ENCODE measurements at places on chromosomes 6 and 20.

DNA sequence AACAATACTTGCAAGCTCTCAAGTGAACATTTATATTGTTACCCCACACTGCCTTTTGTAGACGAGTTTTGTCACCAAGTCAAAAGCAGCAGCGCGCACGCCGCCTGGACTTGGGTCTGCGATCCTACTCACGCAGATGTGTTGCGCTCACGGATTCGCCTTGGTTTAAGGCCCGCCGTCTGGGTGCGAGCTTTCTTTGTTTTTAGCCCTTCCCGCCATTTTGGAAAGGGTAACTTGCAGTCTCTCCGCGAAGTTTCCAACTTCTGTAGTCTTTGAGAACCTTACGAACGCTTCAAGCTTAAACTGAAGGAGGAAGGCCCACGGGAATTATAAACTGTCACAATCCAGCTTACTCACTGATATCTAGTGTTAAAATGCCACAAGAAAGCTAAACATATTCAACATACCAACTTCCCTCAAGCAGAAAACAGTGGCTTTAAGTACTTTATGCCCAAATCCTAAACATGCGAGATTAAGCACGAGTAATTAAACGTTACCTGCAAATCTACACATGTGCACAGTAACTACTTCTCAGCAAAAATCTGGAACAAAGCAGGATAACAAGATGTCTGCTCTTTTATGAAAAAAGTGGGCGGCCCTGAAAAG lies 80.4 kb upstream of the BTN3A2 start:
- DNase-seq, result no peak

DNA sequence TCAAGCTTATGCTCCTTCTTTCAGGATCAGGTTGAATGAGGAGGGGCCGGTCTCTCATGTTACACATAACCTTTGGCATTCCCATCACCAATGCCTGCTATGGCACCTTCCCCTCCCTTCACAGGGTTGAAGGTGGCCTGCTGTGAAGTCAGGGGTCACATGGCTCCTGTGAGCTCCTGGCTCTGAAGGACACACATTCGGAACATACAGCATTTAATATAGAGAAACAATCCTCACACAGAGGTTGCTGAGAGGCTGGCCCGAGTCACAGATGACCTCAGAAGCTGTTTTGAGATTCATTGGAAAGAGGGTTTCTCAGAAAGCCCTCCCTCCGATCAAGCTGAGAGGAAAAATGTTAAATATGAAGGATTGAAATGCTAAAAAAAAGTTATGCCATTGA lies 82.1 kb downstream of the PSMG4 start:
- DNase-seq, result no peak

DNA sequence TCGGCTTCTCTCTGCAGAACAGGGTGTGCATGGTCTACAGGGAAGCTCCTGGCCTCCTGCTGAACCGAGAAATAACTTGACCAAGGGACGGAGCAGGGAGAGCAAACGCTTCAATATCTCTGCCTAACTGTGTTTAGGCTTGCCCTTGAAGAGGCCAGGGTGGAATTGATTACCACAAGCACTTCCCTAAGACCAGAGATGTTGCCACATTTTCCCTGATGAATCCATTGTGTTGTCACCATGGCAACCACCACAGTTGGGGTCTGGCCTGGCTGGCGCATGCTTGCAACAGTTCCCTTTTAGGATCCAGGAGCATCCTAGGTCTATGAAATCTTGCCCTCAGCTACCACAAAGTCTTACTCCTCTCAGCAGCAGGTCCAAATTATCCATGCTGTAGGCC lies 213.5 kb upstream of the SULF2 start:
- no peak for DNase-seq

DNA sequence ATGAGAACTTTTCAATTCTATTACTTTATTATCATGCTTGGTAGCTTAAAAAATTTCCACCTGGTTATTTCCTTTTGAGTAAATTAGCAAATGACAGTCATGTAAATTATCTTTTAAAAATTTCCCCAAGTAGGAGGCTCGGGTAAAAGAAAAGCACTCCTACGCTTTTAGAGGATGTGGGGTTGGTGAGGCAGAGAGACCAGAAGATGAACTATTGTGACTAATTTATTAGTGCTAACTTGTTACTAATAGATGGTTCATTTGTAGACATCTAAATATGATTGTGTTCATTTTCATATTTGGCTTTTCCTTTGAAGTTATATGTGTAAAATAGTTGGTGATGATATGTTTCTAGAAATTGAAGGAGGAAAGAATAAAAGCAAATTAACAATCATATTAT lies 27.0 kb downstream of the ZNF292 start:
- DNase-seq, result no peak

DNA sequence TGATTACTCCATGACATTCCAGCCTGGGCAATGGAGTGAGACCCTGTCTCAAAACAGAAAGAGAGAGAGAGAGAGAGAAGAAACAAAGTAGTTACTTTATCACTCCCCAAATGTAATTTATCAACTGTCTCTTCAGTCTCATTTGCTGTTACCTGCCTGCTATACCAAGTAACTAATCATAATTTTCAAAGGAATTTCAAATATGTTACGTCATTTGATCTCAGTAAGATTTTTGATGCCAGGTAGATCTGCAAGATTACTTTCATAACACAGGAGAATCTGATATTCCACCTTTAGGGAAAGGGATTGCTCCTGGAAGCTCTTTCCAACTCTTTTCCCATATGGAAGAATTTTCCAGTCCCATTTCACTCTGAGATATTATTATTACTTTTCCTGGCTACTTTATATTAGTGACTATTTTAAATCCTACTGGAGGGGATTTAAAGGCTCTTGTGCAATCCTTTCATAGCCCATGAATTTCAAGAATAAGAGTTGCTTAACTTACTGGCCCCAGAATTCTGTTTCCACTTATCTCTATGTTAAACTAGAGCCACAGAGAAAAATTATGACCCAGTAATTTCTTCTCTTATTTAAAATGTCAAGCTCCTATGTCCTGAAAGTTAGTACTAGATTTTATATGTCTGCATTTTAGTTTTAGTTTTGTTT lies 390.2 kb upstream of the FLRT3 start:
- DNase-seq, result no peak

DNA sequence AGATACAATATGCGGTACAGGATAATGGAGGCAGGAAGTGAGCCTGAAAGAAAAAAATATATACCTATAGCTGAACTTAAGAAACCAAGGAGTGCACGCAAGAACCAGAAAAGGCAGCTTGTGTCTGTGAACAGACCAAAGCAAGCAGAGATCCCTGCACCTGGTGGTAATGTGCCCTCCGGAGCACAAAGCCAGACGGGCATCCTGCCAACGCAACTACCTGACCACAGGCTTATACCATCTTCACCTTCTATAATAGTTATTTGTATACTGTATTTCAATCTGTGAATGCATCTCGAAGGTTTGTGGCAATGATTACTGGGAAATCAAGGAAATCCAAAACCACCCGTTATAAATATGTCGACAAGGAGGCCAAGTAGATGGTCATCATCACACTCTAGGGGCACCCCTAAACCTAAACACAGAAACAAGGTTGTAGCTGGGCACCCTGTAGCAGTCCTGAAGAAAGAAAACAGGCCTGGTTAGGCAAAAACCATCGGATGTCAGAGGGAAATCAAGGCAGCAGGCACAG lies 801 bp downstream of the FBXL4 start:
- peak; percentile 3 for DNase-seq

- no peak for DNase-seq
These were observed 165.5 kb upstream of the BMP5 start for GRCh38 chr6:56040889-56041301.

DNA sequence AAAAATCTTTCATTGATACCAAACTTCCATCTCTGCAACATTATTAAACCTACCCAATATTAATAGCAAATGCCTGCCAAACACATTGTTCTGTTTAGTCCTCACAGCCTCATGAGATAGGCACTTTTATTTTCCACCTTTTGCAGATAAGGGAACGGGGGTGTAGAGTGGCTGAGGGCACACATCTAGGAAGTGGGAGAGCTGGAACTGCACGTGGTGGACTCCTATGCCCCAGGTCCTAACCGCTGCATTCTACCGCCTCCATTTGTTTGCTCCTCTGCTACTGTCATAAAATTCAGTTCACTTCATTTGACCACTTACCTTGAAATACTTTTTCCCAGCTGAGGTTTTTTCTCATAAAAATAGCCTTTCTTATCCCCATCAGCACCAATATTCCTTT lies 7.6 kb downstream of the FAM217A start:
- DNase-seq, result no peak

DNA sequence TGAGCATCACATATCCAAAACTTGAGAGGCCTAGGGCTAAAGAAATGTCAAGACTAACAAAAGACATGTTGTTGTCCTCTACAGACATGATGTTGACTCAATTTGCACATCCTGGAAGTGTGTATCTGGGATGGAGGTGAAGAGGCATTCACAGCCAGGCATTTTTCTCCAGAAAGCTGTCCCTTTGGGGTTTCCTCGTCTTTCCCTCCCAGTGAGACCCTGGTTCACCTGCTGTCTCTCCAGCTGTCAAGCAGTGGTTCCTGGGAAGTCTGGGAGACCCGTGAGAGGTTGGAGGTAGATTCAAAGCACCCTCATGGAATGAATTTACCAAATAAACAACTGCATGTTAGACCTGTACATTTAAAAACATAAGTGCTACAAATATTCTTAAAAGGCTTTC lies 32.1 kb downstream of the BACH2 start:
- DNase-seq, result no peak

- DNase-seq, result no peak
These were observed 168.4 kb downstream of the OR2B2 start for GRCh38 chr6:27743787-27744186.

- DNase-seq, result no peak
These were observed 45.1 kb downstream of the RIOK1 start for GRCh38 chr6:7434672-7435071.

- DNase-seq, result no peak
These were observed 269.1 kb upstream of the FOXQ1 start for GRCh38 chr6:1042583-1043457.

DNA sequence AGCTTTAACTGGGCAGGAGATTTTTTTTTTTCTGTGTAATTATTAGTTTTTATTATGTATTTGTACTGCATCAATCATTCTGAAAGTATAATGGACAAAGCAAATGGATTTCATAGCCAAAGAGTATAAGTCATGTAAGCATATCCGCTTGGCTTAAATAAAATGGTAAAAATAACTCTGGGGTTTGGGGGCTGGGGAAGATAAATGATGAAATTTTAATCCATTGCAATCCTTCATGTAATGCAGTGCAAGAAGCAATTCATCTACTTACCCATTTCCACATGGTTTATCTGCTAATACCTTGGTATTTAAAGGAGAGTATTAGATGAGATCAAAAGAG lies 781.4 kb downstream of the QKI start:
- no peak for DNase-seq

DNA sequence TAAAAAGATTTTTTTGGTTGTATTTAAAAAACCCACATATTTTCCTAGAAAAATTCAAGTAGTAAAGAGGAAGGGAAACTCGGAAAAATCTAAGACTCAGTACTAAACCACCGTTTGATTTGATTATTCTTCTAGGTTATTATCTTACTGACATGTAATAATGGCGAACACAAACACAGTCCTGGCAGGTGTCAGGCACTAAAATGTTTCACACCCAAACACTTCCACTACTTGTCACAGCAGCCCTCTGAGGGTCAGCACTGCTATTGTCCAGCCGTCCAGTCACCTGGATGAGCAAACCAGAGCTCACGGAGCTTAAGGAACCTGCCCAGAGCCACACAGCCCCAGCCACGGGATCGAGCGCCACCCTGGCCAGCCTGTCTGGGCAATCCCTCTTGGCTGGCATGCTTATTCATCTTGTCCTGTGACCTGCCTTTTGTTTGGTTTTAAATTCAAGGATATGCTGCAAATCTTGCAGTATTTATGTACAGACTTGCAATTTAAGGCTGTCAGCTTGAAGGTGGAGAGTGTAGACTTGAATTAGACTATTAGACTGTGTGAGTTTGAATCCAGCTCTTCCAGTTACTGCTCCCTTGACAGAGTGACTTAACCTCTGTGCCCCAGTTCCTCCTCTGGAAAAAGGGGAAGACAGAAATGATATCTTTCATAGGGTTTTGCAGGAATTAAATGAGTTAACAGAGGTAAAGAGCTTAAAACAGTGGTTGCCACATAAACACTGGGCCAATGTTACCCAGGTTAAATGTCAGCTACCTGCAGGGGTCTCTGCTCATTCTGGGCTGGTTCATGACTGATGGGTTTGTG lies 82.2 kb downstream of the CDYL start:
- DNase-seq, result no peak

- no peak for DNase-seq
These were observed 72.4 kb upstream of the LAMP5 start for GRCh38 chr20:9441948-9442347.

DNA sequence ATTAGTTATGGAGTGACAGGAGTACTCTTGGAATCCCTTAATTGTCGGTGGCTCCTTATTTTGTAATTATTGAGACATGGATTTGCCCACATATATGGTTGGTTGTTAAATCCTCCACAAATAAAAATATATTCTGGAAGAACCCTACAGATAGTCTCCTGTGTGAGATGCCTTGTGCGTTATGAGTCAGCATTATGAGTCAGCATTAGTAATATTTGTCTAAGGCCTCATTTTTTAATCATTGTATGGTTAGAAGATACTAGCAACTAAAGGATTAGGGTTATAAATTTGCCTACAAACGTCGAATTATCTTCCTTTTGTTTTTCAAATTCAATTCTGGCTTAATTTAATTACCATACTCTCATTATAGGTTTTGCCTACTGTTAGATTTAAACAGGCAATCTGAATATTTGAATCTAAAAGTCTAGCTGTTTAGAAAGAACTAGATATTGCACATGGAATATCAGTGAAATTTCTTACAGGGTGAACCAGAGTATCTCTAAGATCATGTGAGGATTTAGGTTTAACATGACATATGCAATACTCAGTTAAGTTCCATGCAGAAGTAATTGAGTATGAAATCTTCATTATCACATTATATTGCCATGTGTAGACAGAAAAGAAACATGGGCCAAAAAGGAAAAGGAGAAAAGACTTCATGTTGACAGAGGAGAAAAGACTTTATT lies 5.9 kb downstream of the C6orf58 start:
- DNase-seq, result no peak

DNA sequence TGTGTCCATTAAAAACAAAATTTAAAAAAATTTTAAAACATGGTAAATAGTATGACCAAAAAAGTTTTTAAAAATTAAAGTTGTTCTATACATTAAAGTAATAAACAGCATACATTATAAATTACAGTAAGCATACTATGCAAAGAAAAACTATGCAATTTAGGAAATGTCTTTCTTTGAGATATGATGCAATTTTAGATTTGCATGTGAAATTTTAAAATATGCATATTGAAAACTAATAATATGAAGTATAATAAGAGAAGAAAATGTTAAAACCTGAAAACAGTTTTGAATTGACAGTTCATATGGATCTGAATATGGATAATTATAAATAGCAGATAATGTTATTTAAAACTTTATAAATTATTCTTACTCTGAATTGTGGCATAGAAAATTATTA lies 43.1 kb downstream of the ASCC3 start:
- no peak for DNase-seq

DNA sequence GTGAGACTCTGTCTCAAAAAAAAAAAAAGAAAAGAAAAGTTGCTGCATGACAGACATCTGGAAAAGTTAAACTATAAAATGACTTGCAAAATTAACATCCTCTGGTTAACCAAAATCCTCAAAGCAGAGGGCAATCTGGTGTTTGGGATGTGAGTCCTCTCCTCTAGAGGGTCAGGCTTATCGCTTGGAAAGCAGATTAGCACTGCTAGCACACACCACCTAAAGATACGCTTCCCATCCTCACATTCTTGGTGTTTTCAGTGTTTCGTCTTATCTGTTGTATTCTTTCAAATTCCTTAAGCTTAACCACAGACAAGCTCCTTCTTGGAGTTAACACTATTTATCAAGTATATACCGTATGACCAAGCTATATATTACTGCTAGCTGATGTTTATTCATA lies 198.0 kb downstream of the SOX4 start:
- DNase-seq, result no peak

Measured in stimulated activated CD8-positive, alpha-beta memory T cell treated with anti-CD3 and anti-CD28 coated beads, Interleukin-4, amount 100 ng/mL, for 4 hours (primary cell).